ENCODE measurements at places on chromosomes 4 and X. TPM values are rescaled to one million over a fixed set of nuclear protein-coding genes. Genes with fewer than 3 reads are reported as not detected.

Gene SLC25A6
- total RNA-seq = 343 TPM

Gene GPRASP3
- total RNA-seq = 0.89 TPM

Gene RBM10
- total RNA-seq = 51.5 TPM

Gene JAKMIP1
- 0.17 TPM for total RNA-seq

Gene ITIH6
- not detected for total RNA-seq

Gene GPRASP2
- 0.59 TPM for total RNA-seq

Gene MAGEA2B
- total RNA-seq = not detected

Gene FGFRL1
- 28.5 TPM for total RNA-seq

GRCh38 chrX:112877771-112878173, 37.1 kb upstream of the AMOT start:
- DNase-seq = no peak
- H3K4me1 ChIP-seq = no peaks in the 10 kb centered on the region
- H3K27ac ChIP-seq = no peak overlapping the region

- H3K27ac ChIP-seq = no peak overlapping the region
- H3K36me3 ChIP-seq = no peaks in the 10 kb centered on the region
- H3K4me1 ChIP-seq = no peaks in the 10 kb centered on the region
- H3K4me3 ChIP-seq = no peak overlapping the region
- H3K27me3 ChIP-seq = no peaks in the 10 kb centered on the region
- no peak for DNase-seq
These were observed 98.7 kb upstream of the GRIA3 start for GRCh38 chrX:123085311-123085940.

DNA sequence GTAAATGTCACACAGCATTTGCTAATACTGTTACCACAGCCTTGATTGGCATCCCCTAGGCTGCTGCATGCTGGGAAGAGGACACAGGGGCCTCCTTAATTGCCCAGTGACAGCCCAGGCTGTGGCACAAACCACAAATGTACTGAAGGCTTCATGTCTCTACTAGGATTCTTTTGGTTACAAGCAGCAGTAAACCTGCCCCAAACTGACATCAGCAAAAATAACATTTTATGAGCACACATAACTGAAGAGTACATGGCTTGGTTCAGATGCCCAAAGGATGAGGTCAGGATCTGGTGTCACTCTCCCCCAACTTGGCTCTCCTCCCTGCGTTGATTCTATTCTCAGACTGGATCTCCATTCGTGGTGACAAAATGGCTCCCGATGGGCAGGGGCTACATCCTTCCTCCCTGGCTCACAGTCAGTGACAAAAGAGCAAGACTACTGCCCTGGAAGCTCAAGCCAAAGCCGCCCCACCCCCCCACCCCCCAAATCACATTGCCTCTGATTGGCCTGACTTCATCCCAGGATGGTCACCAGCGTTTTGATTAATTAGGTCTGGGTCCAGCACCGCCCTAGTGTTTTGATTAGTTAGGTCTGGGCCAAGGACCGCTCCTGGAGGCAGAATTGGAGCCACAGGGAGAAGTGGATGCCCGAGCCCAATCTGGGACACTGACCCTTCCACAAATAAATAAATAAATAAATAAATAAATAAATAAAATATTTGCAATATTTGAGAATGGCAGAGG, 180.5 kb upstream of the RBPJ start:
- no peak for DNase-seq
- no peak overlapping the region for H3K4me3 ChIP-seq
- H3K27ac ChIP-seq = no peak overlapping the region
- no peaks in the 10 kb centered on the region for H3K36me3 ChIP-seq
- no peaks in the 10 kb centered on the region for H3K27me3 ChIP-seq

DNA sequence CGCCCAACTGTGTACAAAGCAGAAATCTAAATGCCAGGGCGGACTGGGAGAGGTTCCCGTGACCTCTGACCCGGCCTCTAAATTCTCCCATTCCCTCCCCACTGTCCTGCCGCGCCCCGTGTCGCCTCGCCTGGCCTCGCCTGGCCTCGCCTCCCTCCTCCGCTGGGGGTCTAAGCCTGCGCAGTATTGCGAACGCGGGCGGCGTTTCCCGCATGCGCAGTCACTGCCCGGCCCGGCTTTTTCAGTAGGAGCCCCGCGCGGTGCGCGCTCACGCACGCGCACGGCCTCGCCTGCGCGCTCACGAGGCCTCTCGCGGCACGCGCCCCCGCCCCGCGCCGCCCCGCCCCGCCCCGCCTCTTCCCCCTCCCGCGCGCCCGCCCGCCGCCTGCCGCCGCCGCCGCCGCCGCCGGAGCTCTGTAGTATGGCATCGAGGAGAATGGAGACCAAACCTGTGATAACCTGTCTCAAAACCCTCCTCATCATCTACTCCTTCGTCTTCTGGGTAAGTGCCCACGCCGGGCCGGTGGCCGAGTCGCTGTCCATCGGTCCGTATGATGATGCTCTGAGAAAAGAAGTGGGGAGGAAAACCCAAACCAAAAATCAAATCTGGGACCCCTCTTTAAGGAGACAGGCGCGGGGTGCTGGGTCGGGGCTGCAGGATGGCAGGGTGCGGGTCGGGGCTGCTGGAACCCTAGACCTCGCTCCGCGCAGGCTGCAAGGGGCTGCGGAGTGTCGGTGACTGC, at the start of gene TSPAN7:
Gene TSPAN7 (plus strand): TSS at position 417 of the 743 bp plus-strand sequence. CDS start 5 bp downstream, at position 422.
- H3K4me3 ChIP-seq = peak within 1 kb of the TSS; percentile 60
- DNase-seq = peak; percentile 80
- peaks cover 18% of the 10 kb centered on the region for H3K4me1 ChIP-seq
- H3K27me3 ChIP-seq = no peaks in the 10 kb centered on the region
- no peaks in the 10 kb centered on the region for H3K36me3 ChIP-seq
- no peak within 1 kb of the TSS for H3K27ac ChIP-seq

- no peaks in the 10 kb centered on the region for H3K27me3 ChIP-seq
- no peak for DNase-seq
These were observed 718.1 kb downstream of the SMARCA1 start for GRCh38 chrX:128805236-128805635.

DNA sequence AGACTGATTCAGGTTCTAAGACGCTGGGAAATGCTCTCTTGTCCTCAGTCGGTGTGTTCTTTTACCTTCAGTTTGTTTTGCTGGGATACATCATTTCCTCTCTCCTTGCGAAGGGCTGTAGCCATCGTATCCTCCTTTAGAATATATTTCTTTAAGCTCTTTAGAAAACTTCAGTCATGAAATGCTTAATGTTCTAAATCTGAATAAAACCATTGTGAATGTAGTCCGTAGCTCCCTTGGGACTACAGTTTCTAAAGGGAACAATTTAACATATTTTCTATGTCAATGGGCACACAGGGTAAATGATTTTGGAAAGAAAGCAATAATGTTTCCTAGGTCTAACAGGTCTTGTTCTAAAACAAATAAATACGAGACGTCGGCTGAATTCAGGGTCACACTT, 40.6 kb downstream of the STOX2 start:
- no peak for DNase-seq
- H3K27ac ChIP-seq = no peak overlapping the region
- no peak overlapping the region for H3K4me3 ChIP-seq
- H3K36me3 ChIP-seq = no peaks in the 10 kb centered on the region

- peak overlapping the region; percentile 69 for H3K4me3 ChIP-seq
- no peak overlapping the region for H3K27ac ChIP-seq
- H3K27me3 ChIP-seq = no peaks in the 10 kb centered on the region
- H3K36me3 ChIP-seq = no peaks in the 10 kb centered on the region
These were observed 876 bp downstream of the MPP1 start for GRCh38 chrX:154804261-154804956.

DNA sequence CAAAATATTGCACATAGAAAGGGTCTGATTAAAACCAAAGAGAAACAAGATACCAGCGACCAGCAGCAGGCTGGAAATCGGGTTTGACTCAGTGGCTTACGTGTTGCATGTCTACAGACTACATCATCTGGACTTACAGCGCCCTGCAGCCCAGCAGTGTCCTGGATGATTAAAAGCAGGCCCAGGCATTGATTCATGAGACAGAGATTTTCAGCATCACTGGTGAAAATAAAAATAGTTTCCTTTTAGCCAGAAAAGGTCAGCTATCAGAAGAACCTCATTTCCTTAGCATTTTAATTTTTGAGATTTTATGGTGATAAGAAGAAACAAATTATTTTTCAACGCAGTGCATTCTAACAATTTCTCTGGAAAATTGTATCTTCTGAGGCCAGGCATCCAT, 190.6 kb downstream of the PTTG2 start:
- H3K4me1 ChIP-seq = peaks cover 18% of the 10 kb centered on the region
- no peaks in the 10 kb centered on the region for H3K27me3 ChIP-seq
- no peak for DNase-seq
- H3K4me3 ChIP-seq = no peak overlapping the region
- no peaks in the 10 kb centered on the region for H3K36me3 ChIP-seq
- no peak overlapping the region for H3K27ac ChIP-seq

DNA sequence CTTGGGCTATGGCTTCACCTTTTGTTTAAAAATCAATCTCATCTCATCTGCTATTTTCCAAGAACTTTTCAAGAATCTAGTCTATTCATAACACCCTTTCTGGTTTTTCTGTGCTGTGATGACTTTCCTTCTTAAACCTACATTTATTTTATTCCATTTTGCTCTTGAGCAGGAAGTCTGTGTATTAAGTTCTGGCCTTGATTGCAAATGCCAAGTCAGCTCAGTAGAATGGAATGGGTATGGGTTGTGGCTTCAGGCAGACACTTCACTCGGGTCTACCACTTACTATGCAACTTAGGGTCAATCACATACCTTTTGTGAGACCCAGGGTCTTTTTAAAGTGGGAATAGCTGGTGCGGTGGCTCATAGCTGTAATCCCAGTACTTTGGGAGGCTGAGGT, 522.3 kb downstream of the TRIML1 start:
- H3K36me3 ChIP-seq = no peaks in the 10 kb centered on the region
- no peak overlapping the region for H3K4me3 ChIP-seq
- H3K27ac ChIP-seq = no peak overlapping the region
- no peaks in the 10 kb centered on the region for H3K4me1 ChIP-seq
- no peaks in the 10 kb centered on the region for H3K27me3 ChIP-seq

GRCh38 chr4:139814323-139815015, 148.8 kb downstream of the MGST2 start:
- H3K36me3 ChIP-seq = no peaks in the 10 kb centered on the region

DNA sequence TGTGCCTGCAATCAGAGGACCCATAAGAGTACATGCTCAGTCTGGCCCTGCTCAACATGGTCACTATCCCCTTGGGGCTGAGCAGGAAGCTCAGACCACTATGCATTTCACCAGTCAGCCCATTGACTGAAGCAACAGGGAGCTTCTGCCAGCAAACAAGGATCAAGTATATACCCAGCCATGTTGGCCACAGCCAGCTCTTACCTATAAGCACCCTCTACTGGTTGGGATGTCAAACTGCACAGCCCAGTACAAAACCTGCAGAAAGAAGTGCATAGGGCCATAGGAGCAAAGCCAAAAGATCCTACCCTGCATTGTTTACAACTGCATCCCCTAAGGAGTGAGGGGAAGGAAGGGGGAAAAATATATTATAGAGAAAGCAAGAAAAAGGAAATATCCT, 214.4 kb upstream of the CPEB2 start:
- H3K4me1 ChIP-seq = no peaks in the 10 kb centered on the region
- no peaks in the 10 kb centered on the region for H3K36me3 ChIP-seq
- H3K4me3 ChIP-seq = no peak overlapping the region
- no peak overlapping the region for H3K27ac ChIP-seq
- H3K27me3 ChIP-seq = no peaks in the 10 kb centered on the region

DNA sequence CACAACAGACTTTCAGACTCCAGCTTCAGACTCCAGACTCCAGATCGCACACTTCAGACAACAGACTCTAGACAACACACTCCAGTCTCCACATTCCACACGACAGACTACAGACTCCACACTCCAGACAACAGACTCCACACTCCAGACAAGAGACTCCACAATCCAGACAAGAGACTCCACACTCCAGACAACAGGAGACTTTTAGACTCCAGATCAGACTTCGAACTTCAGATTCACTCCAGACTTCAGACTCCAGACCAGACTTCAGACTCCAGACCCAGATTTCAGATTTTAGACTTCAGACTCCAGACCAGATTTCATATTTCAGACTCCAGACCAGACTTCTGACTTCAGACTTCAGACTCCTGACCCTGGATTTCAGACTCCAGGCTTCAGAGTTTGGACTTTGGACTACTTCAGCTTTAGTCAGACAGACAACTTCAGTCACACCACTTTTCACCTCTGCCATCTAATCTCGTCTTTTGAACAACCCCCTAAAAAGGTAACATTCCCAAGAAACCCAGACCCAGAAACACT, 29.0 kb upstream of the TLR2 start:
- no peak overlapping the region for H3K4me3 ChIP-seq
- H3K27ac ChIP-seq = no peak overlapping the region
- no peaks in the 10 kb centered on the region for H3K27me3 ChIP-seq
- H3K4me1 ChIP-seq = peaks cover 19% of the 10 kb centered on the region

DNA sequence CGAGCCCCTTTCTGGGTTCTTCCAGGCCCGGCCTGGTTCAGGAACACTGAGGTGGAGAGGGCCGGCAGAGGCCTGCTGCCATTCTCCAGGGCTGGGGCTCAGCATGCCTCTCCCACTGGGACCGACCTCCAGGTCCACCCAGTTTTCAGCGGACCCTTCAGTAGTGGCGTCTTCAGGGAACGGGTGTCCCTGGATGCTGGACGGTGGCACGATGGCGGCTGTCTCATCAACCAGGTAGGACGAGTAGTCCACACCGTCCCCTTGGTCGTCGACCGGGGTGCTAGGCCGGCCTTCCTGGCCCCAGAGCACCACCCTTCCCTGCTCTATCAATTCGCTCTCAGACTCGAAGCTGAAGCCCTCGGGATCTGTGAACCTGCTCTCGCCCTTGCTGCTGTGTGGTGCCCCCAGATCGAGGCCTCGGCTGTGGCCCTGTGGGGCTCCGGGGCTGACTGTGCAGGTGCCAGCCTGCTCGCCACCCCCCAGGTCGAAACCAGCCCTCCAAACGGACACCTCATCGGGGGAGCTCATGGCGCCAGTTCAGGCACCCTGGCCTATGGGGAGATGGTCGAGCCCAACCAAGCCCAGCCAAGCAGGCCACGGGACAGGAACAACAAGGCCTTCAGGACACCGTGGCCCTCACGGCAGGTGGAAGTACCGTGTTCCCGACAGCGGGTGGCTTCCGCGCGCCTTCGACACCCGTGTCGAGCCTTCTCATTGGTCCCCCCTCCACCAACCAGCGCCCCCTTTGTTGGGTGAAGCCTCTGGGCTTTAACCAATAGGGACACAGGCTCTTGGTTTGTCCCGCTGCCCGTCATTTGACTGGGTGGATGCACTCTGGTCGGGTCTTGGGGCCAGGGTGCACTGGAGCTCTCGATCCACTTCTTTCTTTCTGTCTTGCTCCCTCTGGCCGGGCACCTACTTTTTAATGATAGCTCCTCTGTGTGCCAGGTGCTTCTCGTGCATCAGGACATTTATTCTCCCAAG, 814 bp upstream of the LOC101059915 start:
- no peaks in the 10 kb centered on the region for H3K36me3 ChIP-seq
- H3K4me3 ChIP-seq = no peak overlapping the region
- no peak for DNase-seq
- no peaks in the 10 kb centered on the region for H3K4me1 ChIP-seq
- H3K27me3 ChIP-seq = no peaks in the 10 kb centered on the region
- H3K27ac ChIP-seq = no peak overlapping the region
